Activated naive CD8-positive, alpha-beta T cell treated with anti-CD3 and anti-CD28 coated beads, Interleukin-2, amount 10 ng/mL, durations not matched to agents 7 days and 5 days (primary cell): ENCODE measurements at places on chromosomes 3 and 15.
A peak's percentile ranks its signal among the peaks of the same experiment; 100 is the strongest.

- no peak overlapping the region for H3K4me3 ChIP-seq
- H3K27me3 ChIP-seq = peaks cover 8% of the 10 kb centered on the region
- no peaks in the 10 kb centered on the region for H3K4me1 ChIP-seq
- H3K36me3 ChIP-seq = no peaks in the 10 kb centered on the region
- DNase-seq = no peak
Measured at GRCh38 chr3:40779039-40779438, 254.3 kb downstream of the ZNF621 start.

DNA sequence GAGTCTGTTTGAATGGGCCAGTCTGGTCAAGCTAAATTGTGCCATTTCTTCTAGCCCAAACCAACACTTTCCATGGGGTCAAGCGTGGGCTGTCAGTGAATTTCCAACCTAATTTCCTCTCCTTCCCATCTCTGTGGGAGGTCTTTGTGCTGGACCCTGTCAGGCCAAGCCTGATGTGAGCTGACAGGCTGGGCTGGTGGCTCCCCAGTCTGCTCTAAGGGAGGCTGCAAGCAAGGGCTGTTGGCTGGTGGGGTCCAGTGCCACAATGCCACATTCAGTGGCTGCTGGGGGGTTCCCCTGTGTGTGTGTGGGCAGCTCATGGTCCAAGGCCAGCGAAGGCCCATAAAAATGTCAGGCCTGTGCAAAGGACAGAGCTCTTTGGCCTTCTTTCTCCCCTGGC lies 216.1 kb downstream of the OPA1 start:
- H3K27me3 ChIP-seq = peaks cover 6% of the 10 kb centered on the region
- H3K4me3 ChIP-seq = no peak overlapping the region
- no peaks in the 10 kb centered on the region for H3K4me1 ChIP-seq
- no peaks in the 10 kb centered on the region for H3K36me3 ChIP-seq
- no peak overlapping the region for H3K27ac ChIP-seq
- no peak for DNase-seq

DNA sequence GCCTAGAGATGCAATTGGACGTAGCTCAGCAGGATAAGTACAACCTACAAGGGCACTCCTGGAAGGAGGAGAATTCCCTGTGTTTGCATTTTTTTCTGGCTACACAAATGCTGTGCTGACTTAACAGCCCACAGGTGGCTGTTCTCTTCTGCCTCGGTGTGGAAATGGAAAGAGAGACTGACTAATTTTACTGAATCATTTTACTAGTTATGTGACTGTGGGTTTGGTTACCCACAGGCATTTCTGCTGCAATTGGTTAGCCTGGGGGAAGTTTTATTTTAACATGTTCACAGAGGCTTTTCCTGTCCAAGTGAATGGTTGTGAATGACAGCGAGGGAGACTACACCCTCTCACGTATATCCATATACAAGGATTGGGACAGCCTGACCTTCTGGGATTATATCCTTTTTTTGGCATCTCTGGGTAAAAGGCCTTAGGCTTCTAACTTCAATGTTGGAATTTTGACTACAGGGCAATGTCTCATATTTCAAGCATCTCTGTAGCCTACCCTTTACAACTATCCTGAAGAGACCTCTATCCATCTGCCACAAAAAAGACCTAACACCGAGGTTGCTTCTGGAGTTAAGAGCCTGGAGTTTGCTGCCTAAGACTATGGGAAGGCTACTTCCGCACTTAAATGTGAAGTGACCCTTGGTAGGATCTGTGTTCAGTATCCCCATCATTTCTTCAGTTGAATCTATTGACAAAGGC lies 67.2 kb upstream of the TP63 start:
- H3K4me1 ChIP-seq = peaks cover 14% of the 10 kb centered on the region
- no peaks in the 10 kb centered on the region for H3K27me3 ChIP-seq
- peak overlapping the region; percentile 18 for H3K4me3 ChIP-seq
- H3K27ac ChIP-seq = peak overlapping the region; percentile 22
- peaks cover 1% of the 10 kb centered on the region for H3K36me3 ChIP-seq
- DNase-seq = peak; percentile 30

DNA sequence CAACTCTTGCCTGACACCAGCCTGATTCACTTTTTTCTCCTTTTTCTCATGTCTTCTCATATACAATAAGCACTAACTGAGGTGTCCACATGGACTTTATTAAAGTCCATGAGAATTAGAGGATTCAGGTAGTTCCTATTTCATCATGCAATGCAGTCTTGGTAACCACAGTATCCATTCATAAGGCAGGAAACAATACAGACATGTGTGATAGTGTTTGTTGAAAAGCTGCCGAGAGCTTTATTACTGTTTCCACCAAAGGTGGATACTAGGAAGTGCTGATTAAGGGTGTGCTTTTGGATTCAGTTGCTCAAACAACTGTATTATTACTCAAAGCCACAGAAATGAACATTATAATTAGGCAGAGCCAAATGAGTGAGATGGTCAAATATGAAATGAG lies 5.3 kb downstream of the CASR start:
- H3K27me3 ChIP-seq = peaks cover 63% of the 10 kb centered on the region
- H3K36me3 ChIP-seq = no peaks in the 10 kb centered on the region
- no peak overlapping the region for H3K4me3 ChIP-seq

- no peak for DNase-seq
- peaks cover 69% of the 10 kb centered on the region for H3K36me3 ChIP-seq
- H3K4me3 ChIP-seq = no peak overlapping the region
- no peaks in the 10 kb centered on the region for H3K27me3 ChIP-seq
- peak overlapping the region; percentile 21 for H3K27ac ChIP-seq
- peaks cover 52% of the 10 kb centered on the region for H3K4me1 ChIP-seq
Measured at GRCh38 chr15:38528294-38528693, 36.3 kb downstream of the RASGRP1 start.

GRCh38 chr3:106299300-106300098 lies 430.7 kb upstream of the CBLB start:
- H3K27me3 ChIP-seq = no peaks in the 10 kb centered on the region
- peaks cover 14% of the 10 kb centered on the region for H3K4me1 ChIP-seq
- H3K4me3 ChIP-seq = no peak overlapping the region
- peaks cover 7% of the 10 kb centered on the region for H3K36me3 ChIP-seq

DNA sequence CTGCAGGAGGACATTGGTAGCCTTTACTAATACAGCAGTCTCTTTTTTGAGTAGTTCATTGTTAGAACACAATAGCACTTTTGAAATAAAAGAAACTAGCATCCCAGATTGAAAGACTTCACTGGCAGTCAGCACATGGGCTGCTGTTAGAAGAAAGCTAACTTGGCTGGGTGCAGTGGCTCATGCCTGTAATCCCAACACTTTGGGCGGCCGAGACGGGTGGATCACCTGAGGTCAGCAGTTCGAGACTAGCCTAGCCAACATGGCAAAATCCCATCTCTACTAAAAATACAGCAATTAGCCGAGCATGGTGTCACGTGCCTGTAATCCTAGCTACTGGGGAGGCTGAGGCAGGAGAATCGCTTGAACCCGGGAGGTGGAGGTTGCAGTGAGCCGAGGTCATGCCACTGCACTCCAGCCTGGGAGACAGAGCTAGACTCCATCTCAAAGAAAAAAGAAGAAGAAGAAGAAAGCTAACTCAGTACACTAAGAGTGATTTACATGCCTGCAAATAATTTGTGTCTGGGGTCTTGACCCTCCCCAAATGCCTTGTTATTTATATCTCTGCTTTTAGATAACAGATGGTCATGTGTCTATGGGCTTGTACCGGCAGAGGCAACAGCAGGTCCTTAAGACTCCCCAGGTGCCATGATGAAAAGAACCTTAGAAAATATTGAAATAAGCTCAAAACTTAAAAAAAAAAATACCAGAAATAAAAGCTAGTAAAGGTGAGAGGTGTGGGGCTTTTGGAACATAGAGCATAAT lies 9.7 kb downstream of the TPM1 start:
- no peak for DNase-seq
- H3K4me3 ChIP-seq = no peak overlapping the region
- peaks cover 14% of the 10 kb centered on the region for H3K4me1 ChIP-seq
- peaks cover 15% of the 10 kb centered on the region for H3K27me3 ChIP-seq

DNA sequence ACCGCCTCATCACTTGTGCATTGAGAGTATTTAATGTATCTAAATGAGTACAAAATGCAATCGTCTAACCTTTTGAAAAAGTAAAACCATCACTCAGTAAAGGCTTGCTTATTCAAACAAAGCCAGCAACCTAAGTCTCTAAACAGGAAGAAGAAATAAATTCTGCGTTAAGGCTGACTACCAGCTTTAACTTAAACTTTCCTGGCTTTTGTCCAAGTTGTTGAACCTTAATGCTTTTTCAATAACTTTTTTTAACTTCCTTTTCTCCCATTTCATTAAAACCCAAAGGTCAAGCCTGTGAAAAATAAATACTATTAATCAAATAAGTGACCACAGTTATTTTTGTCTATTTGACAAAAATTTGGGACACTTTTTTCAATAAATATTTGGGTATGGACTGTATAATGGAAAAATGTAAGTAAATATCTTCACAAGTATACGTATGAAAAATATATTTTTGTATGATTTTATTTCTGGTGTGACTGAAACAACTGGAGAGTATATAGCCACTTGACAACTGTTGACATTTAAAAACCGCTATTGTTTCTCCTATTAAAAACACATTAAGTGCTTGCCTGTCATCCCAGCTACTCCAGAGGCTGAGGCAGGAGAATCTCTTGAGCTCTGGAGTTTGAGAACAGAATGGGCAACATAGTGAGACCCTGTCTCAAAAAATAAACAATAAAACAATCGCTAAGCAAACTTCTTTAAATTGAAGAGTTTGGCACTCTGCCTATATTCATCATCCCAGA lies 2.9 kb downstream of the KLHL24 start:
- peak overlapping the region; percentile 85 for H3K4me3 ChIP-seq
- peaks cover 20% of the 10 kb centered on the region for H3K4me1 ChIP-seq
- DNase-seq = no peak
- H3K27me3 ChIP-seq = no peaks in the 10 kb centered on the region

- H3K27me3 ChIP-seq = no peaks in the 10 kb centered on the region
- H3K4me3 ChIP-seq = no peak overlapping the region
- no peak overlapping the region for H3K27ac ChIP-seq
- DNase-seq = no peak
- H3K4me1 ChIP-seq = peaks cover 6% of the 10 kb centered on the region
Measured at GRCh38 chr15:57148262-57148661, 228.0 kb upstream of the CGNL1 start.

- H3K27ac ChIP-seq = no peak overlapping the region
- DNase-seq = no peak
- no peak overlapping the region for H3K4me3 ChIP-seq
- peaks cover 27% of the 10 kb centered on the region for H3K36me3 ChIP-seq
- H3K4me1 ChIP-seq = peaks cover 13% of the 10 kb centered on the region
Measured at GRCh38 chr15:67564968-67565345, 22.5 kb downstream of the MAP2K5 start.

GRCh38 chr15:44804298-44805046 lies 68.1 kb downstream of the TRIM69 start:
- DNase-seq = no peak
- no peak overlapping the region for H3K4me3 ChIP-seq
- H3K27me3 ChIP-seq = peaks cover 21% of the 10 kb centered on the region
- H3K36me3 ChIP-seq = no peaks in the 10 kb centered on the region

GRCh38 chr3:49839193-49839809 lies 17.1 kb downstream of the TRAIP start:
- H3K27ac ChIP-seq = no peak overlapping the region
- H3K27me3 ChIP-seq = no peaks in the 10 kb centered on the region
- H3K4me1 ChIP-seq = peaks cover 1% of the 10 kb centered on the region
- peaks cover 12% of the 10 kb centered on the region for H3K36me3 ChIP-seq
- DNase-seq = peak; percentile 77
- no peak overlapping the region for H3K4me3 ChIP-seq

- H3K27me3 ChIP-seq = peaks cover 48% of the 10 kb centered on the region
- no peak overlapping the region for H3K4me3 ChIP-seq
- peaks cover 7% of the 10 kb centered on the region for H3K4me1 ChIP-seq
- no peak overlapping the region for H3K27ac ChIP-seq
- no peak for DNase-seq
Measured at GRCh38 chr3:122917412-122917811, 110.2 kb downstream of the SEMA5B start.

DNA sequence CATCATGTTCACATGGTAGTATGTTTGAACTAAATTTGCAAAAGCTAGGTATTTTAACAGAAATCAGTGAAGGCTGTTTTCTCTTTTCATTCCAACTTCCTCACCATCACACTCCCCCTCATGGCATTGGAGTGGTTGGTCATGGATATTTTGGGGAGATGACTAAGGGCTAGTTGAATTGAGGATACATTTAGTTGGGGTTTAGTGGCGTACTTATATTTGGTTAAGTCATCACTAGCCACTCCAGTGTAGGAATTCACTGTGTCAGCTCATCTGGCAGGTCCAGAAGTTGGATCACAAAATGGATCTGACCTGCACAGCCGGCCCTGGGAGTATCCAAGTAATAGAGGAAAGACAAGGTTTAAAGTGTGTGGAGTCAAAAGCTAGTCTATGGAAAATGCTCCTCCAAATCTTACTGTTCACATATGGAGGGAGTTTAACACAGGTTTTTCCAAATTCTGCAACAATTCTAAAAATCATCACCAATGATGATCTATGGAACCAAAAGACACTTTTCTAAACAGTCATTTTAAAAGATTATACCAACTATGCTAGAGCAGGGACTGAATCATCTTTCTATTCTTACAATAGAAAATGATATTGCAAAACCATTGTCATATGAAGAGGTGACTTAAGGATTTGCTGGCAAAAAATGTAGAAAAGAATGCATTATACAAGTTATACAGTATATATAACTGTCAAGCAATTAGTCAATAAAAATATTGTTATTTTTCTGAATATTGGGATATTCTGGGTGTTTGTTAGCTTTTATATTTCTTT lies 247.8 kb upstream of the PEX5L start:
- H3K4me3 ChIP-seq = no peak overlapping the region
- H3K27ac ChIP-seq = no peak overlapping the region
- H3K36me3 ChIP-seq = no peaks in the 10 kb centered on the region
- H3K27me3 ChIP-seq = peaks cover 2% of the 10 kb centered on the region

- H3K4me3 ChIP-seq = no peak overlapping the region
- no peaks in the 10 kb centered on the region for H3K4me1 ChIP-seq
- no peaks in the 10 kb centered on the region for H3K36me3 ChIP-seq
- H3K27me3 ChIP-seq = peaks cover 2% of the 10 kb centered on the region
- DNase-seq = no peak
- no peak overlapping the region for H3K27ac ChIP-seq
Measured at GRCh38 chr3:110198717-110199587, 861.6 kb upstream of the DPPA4 start.

DNA sequence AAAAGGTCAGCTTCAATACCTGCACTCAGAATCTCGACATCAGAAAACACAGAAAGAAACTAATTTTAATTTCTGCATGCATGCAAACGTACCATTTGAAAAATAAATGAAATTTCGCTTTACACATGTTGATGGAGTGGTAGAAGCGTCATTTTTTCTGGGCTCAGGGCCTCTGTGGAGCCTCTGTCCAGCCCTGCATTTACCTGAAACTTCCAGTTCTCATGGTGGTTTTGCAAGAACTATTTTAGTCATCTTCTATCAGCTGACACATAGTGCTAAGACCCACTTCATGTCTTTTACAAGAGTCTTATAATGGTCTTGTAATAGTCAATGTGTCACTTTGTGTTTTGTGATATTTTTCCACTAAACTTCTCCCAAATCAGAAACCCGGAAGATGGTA lies 5.3 kb downstream of the KY start:
- H3K27ac ChIP-seq = no peak overlapping the region
- no peaks in the 10 kb centered on the region for H3K36me3 ChIP-seq
- no peak for DNase-seq
- peaks cover 5% of the 10 kb centered on the region for H3K4me1 ChIP-seq
- no peak overlapping the region for H3K4me3 ChIP-seq
- peaks cover 22% of the 10 kb centered on the region for H3K27me3 ChIP-seq

GRCh38 chr3:129077222-129077621 lies 16.6 kb downstream of the GP9 start:
- H3K36me3 ChIP-seq = no peaks in the 10 kb centered on the region
- no peak for DNase-seq
- H3K27ac ChIP-seq = no peak overlapping the region
- peaks cover 6% of the 10 kb centered on the region for H3K4me1 ChIP-seq
- H3K27me3 ChIP-seq = no peaks in the 10 kb centered on the region
- no peak overlapping the region for H3K4me3 ChIP-seq

GRCh38 chr3:123664753-123665152 lies 79.9 kb upstream of the HACD2 start:
- H3K4me3 ChIP-seq = no peak overlapping the region
- H3K36me3 ChIP-seq = no peaks in the 10 kb centered on the region
- H3K27ac ChIP-seq = no peak overlapping the region
- peaks cover 5% of the 10 kb centered on the region for H3K4me1 ChIP-seq
